NCI-H446 (cell line): ENCODE measurements at places on chromosomes 7 and 10.

- no peak for DNase-seq
These were observed 31.7 kb upstream of the RHOBTB1 start for GRCh38 chr10:60975716-60976115.

GRCh38 chr7:46173476-46174195 lies 252.6 kb upstream of the IGFBP3 start:
- DNase-seq = no peak

- peak; percentile 80 for DNase-seq
These were observed 80.6 kb downstream of the ARHGAP21 start for GRCh38 chr10:24642921-24643678.

DNA sequence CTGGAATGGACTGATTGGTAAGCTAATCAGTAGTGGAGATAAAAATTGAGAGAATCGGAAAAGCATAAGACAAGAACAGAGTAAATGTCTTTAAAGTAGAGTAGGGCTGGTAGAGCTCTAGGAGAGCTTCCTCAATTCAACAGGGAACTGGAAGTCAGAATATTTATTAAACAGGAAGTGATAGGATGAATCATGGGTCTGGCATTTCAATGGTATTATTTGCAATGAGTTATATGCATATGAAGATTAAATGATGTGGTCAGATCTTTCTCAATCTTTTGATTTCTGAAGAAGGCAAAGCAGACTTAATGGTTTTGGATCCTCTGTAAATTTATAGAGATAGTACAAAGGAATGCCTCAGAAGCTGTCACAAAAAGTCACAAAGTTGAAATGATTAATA lies 349.0 kb downstream of the HPSE2 start:
- DNase-seq = no peak

GRCh38 chr10:48357631-48358030 lies 51.2 kb downstream of the MAPK8 start:
- DNase-seq = no peak

DNA sequence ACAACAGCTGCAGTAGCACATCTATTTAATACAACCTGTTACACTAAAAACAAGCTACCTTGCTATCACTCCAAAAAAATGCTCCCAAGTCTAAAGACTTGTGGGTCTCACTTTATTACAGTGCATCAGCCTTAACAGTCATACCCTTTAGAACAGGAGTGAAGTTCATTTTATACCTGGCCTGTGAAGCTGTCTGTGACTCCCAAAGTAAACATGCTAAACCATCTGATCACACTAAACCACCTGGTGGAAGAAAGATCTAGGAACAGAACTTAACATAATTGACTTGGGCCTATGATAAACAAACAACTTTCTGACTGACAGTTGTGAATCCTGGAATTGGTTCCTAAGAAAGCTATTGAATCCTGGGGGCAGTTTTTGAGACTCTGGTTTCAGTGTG lies 80.9 kb upstream of the ATP6V0A4 start:
- DNase-seq = no peak

DNA sequence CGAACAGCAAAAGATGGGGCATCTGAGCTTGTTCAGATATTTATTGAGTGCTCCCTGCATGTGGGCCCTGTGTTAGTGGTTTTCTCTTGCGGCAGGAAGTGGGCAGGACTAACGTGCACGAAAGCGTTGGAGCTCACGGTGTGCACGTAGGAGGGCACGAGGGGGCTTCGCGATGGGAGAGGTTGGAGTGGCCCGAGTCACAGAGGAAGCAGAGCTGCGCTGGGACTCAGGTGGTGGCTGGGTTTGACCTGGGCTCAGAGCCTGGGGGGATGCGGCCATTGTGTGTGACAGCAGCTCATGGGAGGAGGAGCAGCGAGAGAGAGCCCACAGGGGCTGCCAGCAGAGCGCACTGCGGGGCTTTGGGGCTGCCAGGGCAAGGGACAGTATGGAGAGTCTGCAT lies 7.7 kb downstream of the ZSCAN25 start:
- no peak for DNase-seq

GRCh38 chr10:88149906-88150305 lies 286.5 kb downstream of the PTEN start:
- DNase-seq = no peak

GRCh38 chr10:2913474-2913873 lies 153.9 kb upstream of the PFKP start:
- no peak for DNase-seq

GRCh38 chr7:132065989-132066603 lies 509.7 kb upstream of the PODXL start:
- DNase-seq = no peak

DNA sequence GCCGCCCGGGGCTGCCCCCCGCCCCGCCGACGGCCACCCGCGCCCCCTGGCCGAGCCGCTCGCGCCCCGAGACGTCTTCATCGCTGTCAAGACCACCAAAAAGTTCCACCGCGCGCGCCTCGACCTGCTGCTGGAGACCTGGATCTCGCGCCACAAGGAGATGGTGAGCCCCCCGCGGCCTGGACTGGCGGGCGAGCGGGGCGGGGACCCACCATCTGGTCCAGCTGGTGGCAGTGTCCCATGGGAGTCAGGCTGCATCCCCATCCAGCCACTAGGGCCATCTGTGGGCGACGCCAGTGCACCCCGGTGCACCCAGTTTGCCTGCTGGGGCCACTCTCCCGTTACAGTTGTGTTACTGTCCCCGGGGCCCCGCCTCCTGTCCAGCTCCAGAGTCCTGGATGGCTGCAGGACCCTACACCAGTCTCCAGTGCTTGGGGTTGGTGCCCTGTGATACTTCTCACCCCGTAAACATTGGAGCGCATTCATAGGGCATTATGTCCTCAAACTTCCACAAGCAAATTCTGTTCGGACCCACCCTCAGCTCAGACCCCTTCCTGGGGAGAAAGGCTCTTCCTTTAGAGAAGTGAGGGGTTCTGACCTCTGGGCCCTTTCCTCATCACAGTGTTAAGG lies 672 bp downstream of the LFNG start:
- no peak for DNase-seq

DNA sequence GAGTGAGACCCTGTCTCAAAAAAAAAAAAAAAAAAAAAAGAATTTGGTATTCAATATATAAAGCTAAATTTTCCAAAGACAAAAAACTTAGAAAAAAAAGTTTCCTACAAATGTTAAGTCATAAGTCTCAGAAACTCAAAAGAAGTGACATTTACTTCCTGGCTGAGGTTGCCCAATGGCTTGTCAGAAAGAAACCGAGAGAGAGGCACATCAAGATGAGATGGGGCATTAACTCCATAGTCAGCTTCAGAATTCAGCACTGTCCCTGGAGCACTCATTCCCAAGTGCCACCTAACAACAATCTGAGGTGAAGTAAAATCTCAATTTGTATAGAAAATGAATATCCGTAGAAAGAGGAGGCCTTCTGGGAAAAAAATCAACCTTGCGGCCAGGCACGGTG lies 6.8 kb upstream of the SPOCK2 start:
- no peak for DNase-seq

DNA sequence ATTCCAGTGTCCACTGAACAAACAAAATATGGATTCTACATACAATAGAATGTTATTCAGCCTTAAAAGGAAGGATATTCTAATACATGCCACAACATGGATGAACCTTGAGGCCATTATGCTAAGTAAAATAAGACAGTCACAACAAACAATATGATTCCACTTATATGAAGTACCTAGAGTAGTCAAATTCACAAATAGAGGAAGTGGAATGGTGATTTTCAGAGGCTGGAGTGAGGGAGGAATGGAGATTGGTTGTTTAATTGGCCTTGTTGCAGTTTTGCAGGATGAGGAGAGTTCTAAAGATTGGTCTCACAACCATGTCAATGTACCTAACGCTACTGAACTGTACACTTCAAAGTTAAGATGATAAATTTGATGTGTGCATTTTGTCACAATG lies 119.6 kb downstream of the CHN2 start:
- no peak for DNase-seq

DNA sequence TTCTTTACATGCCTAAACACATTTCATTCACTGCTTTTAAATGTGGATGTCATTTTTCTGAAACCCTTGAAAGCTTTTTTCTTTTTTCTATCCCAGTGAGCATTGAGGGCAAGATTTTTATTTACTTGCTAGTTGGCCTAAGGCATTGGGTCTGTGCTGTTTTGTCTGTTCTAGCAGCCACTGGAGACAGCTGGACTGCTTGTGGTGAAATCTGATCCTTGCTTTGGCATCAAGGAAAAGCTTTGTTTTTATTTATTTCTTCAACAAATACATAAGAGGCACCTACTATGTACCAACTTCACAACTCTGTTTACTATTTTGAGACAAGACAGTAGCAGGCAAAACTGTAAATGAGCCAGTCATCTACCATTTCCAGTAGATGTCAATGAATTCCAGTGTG lies 28.4 kb upstream of the PDLIM1 start:
- no peak for DNase-seq

DNA sequence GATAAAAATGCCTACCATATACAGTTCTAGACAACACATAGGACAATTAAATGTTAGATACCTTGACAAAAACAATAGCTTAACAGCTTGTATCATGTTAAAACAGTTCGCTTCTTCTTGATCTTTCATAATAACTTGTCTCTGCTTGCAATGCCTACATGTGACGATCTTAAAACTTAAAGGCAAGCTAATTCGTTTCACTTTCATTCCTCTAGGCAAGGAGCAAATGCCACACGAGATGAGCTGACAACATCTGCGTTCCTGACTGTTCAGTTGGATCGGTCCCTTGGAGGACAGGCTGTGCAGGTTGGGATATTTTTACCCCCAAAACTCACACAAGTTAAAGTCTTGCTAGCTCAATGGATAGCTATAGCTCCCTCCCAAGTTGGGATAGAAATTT lies 51.6 kb upstream of the ARL4A start:
- DNase-seq = no peak

GRCh38 chr10:86224354-86225102 lies 142.1 kb downstream of the GRID1 start:
- no peak for DNase-seq

- no peak for DNase-seq
These were observed 70.8 kb downstream of the GRID1 start for GRCh38 chr10:86295791-86296190.

GRCh38 chr7:101677797-101678479 lies 48.8 kb upstream of the MYL10 start:
- DNase-seq = no peak

- no peak for DNase-seq
These were observed 295.5 kb downstream of the AHR start for GRCh38 chr7:17593819-17594419.

DNA sequence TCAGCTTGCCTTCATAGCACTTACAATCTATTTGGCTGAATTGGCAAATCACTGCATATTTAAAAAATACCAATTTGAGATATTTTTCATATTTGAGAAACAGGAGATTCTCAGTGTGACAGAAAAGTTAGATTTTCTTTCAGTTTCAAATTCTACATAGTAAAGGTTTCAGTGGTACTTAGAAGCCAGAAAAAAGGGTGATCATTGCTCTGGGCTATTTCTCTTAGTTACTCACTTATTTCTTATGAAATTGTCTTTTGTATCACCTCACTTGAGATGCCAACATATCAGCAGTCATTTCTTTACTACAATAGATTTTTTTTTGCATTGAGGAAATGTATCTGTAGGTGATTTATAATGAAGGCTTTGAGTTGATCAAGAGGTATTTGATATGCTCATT lies 478.2 kb downstream of the GATA3 start:
- no peak for DNase-seq

- DNase-seq = peak; percentile 19
These were observed 18.5 kb downstream of the BICC1 start for GRCh38 chr10:58531084-58531695.

DNA sequence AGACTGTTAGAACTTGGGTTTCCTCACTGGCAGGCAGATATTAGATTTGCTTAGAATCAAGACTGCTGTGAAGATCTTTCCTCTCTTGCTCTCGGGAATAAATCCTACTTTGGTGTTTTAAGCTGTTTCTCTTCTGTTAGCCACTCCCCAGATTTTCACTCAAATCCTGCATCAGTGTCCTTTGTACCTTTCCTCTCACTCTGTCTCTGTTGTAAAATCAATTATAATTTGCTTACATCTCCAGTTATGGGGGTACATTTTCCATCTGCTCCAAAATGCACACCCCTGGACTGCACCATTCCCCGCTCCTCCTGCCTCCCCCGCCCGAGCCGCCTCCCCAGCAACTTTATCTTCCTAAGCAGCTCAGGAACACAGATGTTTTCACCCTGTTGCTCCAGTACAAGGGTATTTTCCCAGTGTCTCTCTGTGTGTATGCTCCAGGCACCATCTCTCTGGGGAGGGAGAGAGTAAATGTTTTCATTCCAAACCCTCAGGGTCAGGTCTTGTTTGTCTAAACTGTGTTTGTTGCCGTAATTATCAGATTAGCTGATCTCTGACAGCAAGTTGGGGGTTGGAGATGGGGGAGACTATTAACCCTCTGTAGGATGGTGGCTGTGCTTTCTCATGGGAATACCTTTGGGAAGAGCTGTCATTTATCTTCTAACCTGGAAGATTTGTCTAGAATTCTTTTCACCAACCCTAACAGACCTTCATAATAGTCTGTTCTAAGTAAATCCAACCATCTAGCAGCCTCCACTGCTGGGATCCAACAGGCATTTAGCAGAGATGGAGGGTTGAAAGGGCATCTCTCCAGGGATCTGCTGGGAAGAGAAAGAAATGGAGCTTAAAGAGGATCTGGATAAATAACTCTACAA lies 20.4 kb upstream of the GOT1 start:
- no peak for DNase-seq

- no peak for DNase-seq
These were observed 127.3 kb downstream of the CUL2 start for GRCh38 chr10:34962866-34963265.

DNA sequence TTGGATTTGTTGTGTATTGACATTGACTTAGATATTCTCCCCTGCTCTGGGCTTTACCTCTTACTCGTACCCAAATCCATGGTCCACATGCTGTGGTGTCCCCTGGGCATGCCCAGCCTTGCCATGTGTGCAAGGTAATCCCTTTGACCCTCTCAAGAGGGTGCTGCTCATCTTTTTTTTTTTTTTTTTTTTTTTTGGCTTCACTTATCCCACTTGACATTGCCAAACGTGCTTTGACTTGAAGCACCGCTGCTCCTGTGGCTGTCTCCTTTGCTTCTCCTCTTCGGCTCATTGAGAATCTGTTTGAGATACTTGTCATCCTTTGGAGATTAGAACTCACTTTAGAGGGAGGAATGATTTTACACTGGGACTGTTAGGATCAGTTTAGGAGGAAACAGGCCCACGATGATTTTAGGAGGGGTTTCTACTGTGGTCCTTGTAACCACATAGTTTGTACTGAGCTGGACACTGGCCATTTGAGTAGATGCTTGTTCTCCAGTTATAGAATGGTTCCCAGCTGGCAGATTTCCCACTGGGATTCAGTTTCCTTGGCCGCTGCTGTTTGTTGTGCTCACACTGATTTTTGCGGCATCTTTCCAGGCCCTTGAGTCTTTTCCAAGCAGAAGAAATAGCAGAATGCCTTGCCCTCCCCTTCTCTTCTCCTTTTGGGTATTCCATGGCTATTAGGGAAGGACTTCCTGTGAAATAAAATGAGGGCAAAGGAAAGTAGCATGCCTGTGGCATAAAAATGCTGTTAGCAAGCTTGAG lies 184.8 kb downstream of the AUTS2 start:
- DNase-seq = peak; percentile 63

GRCh38 chr7:45198986-45199385 lies 41.4 kb downstream of the RAMP3 start:
- no peak for DNase-seq
